Immature natural killer cell (primary cell): ENCODE measurements at places on chromosomes 11 and 22.

- no peak for DNase-seq
These were observed 27.4 kb upstream of the IZUMO1R start for GRCh38 chr11:94276943-94277342.

DNA sequence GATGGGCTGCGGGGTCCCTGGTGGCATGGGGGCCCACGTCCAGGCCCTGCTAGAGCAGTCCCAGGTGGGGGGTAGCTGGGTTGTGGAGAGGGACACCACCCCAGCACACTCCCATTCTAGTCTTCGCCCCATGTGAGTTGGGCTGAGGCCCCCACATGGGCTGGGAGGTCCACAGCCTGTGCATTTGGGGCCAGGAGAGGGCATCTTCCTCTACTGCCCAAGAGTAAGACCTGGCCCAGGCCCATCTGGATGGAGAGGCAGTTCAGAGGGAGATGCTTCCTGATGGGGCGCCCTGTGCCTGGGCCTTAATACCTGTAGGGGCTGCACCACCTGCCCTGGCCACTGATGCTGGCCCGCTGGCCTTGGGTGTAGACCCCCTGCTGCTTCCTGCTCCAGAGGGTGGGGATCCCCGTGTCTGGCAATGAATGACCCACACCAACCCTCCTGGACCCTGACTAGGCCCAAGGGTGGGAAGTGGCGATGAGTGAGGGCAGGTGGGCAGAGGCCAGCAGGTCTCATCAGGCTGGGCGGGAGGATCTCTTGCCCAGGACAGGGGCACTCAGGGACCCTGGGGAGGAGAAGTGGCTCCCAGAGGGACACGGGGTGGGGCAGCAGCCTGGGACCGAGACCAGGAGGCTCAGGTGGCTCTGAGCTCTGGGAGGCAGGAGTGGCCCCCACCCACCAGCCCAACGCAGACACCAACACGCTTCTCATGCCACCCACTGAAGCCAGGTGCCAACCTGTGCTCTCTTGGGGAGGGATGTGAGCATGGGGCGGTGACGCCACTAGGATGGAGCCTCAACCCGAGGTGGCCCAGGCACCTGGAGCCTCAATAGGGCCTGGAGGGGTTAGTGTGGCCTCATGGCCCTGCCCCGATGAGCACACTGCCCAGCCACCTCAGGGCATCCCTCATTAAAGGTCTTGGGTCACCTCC is 17.4 kb upstream of the GNB1L start:
- DNase-seq = no peak

DNA sequence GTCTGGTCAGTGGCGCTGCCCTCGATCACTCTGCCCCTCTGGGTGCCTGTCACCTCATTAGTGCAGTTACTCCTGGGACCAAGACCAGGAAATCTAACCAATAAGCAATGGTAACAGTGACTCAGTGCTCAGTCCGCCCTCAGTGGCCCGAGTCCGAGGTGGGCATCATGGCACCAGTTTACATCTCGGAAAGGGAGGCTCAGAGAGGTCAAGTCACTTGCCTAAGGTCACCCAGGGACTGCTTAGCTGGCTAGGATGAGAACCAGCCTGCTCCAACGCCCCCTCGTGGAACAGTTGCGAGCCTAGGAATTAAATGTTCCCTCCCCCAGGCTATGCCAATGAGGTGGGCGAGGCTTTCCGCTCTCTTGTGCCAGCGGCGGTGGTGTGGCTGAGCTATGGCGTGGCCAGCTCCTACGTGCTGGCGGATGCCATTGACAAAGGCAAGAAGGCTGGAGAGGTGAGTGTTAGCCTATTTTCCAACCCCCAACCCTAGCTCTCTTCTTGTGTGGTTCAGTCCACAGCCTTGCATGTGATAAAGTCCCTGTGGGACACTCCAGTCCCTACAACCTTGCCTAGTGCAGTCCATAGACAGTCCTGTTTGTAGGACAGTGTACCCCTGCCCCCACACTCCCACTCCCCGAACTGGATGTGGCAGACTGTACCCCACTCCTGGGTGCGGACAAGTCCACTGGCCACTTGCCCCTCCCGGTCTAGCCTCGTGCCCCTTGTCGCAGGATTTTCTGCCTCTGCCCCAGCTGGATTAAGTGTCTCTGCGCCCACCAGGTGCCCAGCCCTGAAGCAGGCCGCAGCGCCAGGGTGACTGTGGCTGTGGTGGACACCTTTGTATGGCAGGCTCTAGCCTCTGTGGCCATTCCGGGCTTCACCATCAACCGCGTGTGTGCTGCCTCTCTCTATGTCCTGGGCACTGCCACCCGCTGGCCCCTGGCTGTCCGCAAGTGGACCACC is 1.1 kb downstream of the MTFP1 start:
- peak; percentile 75 for DNase-seq

DNA sequence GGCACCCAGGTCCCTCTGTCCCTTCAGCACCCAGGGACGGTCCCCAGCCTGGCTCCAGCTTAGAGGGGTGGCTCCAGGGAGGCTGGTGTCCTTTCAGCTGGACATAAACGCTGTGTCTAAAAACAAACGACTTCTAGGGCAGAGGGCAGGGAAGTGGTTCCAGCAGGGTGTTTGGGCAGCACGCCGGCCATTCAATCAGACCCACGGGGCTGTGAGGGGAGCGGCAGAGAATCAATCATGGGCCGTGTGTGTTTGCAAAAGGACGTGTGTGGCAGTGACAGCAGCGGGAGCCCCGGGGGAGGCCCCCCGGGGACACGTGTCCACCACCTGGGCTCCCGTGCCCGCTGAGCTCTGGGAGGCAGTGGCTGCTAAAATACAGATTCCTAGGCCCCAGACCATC is 127.7 kb downstream of the MN1 start:
- DNase-seq = no peak

DNA sequence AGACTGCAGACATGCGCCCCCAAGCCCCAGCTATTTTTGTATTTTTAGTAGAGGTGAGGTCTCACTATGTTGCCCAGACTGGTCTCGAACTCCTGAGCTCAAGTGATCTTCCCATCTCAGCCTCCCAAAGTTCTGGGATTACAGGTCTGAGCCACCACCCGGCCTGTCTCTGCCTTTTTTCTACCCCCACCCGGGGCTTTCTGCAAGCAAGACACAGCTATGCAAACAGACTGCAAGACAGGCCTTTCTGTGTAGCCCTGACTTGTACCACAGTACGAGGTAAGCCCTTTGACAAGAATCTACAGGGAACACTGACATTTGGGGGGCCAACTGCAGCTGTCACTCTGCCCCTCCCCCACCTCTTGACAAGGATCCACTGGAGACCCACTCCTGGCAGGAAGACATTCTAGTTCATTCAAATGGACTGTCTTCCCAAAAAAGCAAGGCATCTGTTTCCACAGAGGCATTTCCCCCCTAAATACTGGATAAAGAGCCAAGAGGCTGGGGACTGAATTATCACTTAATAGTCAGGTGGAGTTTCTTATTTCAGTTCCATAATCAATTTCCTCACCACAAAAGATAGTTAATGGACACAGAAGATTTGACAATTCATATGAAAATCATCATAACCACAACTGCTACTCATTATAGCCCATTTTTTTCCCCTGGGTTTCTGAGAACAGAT is 118.2 kb downstream of the ABTB2 start:
- DNase-seq = no peak

DNA sequence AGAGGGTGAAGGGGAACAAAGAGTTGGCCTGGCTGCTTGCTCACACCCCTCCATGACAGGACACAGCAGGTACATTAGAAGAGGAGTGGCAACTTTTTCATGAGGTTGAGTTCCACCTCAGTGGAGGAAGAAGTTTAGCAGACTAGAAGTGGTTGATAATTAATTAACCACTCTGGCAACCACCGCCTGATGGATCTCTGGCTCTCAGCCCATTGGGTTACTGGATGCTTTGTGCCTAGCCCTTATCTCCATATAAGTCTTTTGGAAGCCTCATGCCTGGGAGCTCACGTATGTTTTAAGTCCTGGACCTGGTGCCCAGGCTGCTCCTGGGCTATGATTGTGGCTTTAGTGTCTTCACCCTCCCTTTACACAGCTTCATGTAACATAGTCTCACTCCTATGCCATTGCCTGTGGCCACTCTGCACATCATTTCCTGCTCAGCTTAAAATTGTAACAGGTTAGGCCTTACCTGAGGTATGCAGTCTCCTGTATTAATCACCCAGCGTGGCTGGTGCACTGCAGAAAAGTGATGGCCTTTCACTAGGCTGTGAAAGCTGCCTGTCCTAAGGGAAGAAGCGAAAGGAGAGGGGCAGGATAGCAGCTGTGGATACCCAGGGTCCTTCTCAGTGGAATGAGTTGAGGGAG is 72.7 kb upstream of the CRTAM start:
- no peak for DNase-seq

DNA sequence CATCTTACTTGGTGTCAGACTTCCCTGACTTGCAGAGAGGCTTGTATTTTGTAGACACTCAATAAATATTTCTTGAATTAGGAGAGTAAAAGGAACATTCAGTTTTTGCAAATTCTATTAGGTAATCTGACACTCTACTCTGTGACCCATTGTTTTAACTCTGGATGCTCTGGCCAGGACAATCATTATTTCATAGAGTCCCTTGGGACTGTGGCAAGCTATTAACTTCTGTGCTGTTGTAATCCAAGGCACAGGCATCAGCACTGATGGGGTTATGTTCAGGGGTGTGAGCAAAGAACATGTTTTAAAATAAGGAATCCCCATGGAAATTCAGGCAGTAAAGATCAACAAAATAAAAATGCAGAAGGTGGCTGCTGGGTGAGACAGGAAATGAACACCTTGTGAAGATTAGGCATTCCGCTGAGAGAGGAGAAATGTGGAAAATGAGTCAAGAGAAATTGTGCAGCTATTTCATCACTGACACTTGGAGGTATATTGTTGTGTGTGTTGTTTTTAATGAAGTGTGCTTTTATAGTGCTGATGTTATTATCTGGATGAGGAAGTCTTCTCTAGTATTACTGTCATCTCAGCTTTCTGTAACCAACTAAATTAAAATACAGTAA is 175.2 kb downstream of the WNT11 start:
- no peak for DNase-seq

DNA sequence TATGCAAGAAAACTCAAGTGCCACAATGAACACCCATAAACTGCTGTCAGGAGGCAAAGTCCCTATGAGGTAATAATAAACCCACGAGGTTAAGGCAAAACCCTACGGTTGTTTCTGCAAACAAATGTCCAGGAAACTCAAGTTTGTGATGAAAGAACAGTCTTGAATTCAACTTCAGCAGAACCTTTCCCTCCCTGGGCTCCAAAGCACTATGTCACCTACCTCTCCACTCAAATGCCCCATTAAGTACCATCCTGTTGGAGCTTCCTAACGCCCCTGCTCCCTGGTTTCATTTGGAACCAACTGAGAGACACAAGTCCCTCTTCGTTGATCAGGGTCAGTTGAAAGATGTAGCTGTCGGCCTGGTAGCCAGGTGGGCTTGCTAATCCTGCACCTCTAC is 2.6 kb upstream of the C11orf91 start:
- no peak for DNase-seq

DNA sequence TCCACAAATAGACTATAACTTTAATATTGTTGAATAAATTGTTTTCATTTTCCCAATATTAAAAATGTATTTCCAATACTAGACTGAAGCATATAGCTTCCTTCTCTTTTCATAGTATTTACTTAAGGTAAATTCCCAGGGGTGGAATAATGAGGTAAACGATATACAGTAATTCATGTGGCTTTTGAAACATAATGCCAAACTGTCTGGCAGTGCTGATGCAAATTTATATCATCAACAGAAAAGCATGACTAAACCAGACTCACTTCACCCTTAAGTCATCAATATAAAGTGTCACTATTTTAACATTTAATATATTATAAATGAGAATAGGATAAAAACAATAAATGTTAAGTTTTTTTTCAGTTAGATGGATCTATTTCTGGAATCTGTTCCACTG is 13.6 kb downstream of the C2CD3 start:
- no peak for DNase-seq

GRCh38 chr11:2136952-2137201 is 2.3 kb downstream of the IGF2 start:
- DNase-seq = no peak

- DNase-seq = no peak
These were observed 6.3 kb upstream of the PPP2R1B start for GRCh38 chr11:111772535-111772934.

- no peak for DNase-seq
These were observed 121.9 kb upstream of the HSD17B12 start for GRCh38 chr11:43558556-43559127.

DNA sequence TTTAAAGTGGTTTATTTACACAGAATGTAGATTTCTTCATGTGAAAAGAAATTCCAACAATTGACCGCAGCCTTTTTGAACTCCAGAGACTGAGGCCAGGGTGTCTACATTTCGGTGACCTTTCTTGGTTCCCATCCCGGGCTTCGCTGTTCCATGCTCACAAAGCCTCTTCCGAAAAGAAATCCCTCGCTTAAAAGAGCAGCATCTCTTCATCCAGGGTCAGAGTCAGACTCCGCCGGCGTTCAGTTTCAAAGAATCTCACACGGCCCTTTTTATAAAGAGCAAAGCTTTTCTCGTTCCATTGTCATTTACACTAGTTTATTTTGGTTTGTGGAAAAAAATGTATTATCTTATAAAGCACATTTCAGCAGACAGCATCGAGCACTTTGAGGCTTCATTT is 530.6 kb upstream of the B3GAT1 start:
- no peak for DNase-seq

GRCh38 chr22:32729412-32729811 is 72.1 kb upstream of the TIMP3 start:
- no peak for DNase-seq

DNA sequence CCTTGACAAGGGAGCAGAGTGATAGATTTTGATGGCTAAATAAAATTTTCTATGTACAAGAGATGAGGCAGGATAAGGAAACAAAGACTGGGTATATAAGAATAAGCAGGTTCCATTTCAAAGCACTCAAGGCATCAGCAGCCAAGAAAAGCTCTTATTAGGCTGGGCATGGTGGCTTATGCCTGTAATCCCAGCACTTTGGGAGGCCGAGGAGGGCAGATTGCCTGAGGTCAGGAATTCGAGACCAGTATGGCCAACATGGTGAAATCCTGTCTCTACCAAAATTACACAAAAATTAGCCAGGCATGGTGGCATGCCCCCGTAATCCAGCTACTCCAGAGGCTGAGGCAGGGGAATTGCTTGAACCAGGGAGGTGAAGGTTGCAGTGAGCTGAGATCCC is 563.4 kb upstream of the CCDC179 start:
- DNase-seq = no peak

GRCh38 chr11:67508486-67509121 is 642 bp upstream of the CDK2AP2 start:
- DNase-seq = peak; percentile 99

DNA sequence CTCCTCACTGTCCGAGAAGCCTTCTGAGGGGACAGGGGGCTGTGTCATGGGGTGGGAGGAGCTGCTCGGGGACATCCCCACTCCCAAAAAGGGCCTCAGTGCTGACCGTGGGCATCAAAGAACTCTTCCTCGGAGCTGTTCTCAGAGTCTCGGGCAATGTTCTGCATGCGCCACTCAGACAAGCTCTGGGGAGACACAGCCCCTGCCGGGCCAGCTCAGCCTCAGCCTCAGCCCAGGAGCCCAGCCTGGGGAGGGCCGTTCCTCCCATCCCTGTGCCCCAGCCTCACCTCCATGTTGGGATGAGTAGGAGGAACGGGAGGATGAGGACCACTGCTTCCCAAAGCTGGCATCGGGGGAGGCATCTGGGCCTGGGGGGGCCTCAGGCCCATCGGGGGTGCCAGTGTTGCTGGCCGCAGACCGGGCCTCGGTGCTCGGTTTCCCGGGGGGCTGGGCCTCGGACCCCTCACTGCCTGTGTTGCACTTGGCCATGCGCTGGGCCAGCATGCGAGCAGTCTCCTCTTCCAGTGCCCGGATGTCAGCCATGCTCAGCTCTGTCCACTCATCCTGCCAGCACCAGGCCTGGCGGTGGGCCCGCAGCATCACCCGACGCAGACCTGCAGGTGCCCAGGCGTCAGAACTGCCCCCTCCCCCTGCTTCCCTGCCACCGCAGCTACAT is 5.2 kb downstream of the PITPNM1 start:
- no peak for DNase-seq

GRCh38 chr11:72591785-72592502 is 82.3 kb downstream of the PDE2A start:
- no peak for DNase-seq
